ENCODE measurements at places on chromosomes 5 and 9.

DNA sequence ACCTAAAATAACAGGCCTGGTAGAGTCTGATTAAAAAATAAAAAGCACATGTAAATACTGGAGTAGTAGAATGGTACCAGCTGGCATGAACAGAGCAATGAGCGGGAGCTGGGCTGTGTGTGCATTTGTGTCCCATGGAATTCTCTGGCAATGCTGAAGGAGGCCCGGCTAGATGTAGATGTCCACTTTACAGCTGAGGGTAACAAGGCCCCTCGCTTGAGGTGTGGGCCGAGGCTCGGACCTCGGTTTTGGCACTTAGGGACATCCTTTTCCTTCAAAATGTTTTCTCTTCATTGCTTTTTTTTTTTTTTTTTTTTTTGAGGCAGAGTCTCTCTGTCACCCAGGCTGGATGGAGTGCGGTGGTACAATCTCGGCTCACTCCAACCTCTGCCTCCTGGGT lies 1.5 kb upstream of the FGD3 start:
- DNase-seq = no peak

DNA sequence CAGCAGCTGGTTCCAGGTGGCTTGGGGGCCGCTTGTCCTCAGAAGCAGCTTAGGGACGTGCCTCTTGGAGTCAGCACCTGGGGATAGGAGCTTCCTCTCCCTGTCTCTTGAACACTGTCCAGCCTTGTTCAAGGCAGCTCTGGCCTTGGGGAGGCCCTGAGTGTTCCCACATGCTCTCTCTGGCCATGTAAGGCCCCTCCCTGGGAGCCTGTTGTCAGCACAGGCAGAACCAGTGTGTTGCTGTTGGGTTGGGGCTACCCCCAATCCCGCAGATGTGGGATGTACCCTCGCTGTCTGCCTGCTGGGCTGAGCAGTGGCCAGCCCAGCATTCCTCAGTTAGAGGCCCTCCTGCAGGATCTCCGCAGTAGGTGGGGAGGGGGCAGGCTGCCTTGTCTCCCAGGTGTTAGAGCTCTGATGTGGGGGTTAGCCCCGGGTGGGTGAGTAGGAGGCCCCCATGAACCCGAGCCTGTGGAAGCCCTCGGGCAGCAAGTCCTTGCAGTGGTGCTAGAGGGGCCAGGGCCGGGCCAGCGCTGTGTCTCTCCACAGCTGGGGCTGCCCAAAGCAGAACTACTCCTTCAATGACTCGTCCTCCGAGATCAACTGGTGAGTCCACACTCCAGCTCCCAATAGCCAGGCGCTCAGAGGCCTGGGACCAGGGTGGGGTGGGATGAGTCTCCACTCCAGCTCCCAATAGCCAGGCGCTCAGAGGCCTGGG lies 51.6 kb downstream of the KCNT1 start:
- no peak for DNase-seq

- DNase-seq = no peak
Observed at GRCh38 chr9:117528225-117528624, 113.4 kb upstream of the ASTN2 start.

GRCh38 chr5:9099689-9100088 lies 446.2 kb downstream of the SEMA5A start:
- no peak for DNase-seq

GRCh38 chr5:54281960-54282692 lies 28.2 kb downstream of the ARL15 start:
- no peak for DNase-seq

DNA sequence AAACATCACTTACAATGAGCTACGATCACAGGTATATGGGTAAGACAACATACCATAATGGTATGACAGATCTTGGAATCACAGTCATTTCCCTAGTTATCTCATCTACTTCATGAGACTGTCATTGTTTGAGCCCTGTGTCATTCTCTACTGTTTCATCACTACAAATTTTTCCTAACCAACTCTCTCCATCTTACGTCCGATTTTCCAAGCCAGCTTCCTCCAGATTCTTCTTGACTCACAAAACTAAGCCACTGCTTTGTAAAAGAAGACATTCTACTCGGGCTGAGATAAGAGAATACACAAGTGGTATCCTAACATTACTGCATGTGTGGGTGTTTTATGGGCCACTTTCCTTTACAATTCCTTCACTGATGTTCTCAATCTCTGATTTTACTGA lies 49.6 kb downstream of the SERINC5 start:
- DNase-seq = no peak

DNA sequence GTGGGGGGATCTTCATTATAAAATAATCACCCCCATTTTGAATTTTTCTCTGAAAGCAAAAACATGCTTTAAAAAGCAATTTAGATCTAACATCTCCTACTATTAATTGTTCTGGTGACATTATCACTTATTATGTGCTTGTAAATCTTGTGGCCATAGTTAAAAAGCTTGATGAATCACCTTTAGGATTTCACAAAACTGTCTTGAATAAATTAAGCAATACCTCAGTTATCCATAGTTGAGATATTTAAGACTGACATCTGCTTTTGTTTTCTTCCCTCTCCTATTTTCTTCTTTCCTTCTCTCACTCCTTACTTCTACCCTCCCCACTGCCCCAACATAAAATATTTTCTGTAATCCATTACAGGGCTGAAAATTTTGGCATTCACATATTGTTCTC lies 84.8 kb downstream of the SLC1A3 start:
- DNase-seq = no peak

DNA sequence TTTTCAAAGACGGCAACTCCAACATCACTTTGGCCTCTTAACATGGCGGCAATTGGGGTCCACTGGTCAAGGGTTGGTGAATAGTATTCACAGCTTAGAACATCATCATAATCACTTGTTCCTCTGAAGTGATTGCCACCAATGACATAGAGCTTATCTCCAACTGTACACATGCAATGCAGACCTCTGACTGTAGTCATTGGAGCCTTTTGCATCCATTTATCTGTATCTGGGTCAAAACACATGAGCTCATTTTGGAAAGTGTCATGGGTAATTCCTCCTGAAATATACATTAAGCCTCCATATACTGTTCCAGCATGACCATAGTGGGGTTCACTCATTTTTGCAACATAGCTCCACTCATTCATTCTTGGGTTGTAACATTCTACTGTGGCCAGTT lies 2.0 kb downstream of the KLHL9 start:
- no peak for DNase-seq

DNA sequence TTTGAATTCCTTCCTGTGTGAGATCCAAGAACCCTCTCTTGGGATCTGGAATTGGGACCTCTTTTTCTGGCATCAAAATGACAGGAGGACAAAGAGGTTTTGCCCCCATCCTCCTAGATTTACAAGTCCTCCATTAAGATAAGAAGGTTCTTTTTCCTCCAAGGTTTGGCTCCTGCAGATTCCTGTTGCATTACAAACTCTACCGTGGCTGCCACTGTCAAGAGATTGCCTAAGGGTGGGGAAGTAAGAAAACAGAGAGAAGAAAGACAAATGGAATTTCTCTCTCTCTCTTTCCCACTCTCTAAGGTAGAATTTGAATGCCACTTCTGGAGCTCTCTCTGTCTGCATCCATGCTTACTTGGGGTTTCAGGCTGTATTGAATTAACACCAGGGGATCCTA lies 12.0 kb upstream of the SVEP1 start:
- no peak for DNase-seq

GRCh38 chr5:31096238-31096865 lies 97.1 kb upstream of the CDH6 start:
- no peak for DNase-seq

GRCh38 chr9:70987986-70988385 lies 133.4 kb downstream of the TRPM3 start:
- DNase-seq = no peak

DNA sequence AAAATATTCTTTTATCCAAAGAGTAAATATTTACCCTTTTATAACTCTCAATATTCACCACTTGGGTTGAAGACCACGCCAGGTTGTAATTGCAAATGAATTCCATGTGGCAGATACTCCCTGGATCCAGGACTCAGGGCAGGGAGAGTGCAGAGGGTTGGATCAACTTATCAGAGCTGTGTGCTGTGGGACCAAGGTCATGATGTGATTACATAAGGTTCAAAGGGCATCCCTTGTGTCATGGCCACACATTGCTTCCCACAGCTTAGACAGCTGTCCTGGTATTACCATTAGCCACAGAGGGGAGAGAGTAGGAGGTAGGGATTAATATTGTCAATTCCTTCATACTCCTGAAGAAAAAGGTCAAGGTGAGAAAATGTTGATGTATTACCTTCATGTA lies 133.9 kb downstream of the JAKMIP2 start:
- no peak for DNase-seq

All from C1 segment of cervical spinal cord (tissue), 14 donors.